ENCODE measurements at places on chromosomes 12 and 14.

DNA sequence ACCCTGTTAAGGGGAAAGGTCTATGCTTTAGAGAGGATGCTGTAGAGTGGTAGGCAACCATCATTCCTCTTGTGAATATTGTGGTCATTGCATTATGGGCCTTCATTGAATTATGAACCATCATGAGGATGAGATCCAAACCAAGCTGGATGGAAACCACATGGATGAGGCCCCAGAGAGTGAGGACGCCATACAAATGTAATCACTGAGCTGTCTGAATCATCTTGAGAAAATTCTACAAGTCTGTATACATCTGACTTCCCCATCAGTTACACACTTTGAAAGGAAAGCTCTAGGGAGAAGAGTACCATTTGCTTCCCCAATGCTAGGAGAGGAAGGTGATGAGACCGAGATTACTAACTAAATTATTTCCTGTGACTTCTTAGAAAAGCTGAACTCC lies 172.9 kb downstream of the CACNA1C start:
- no peak for DNase-seq

- DNase-seq: no peak
Measured at GRCh38 chr14:76698191-76698590, 63.1 kb upstream of the VASH1 start.

GRCh38 chr14:74265301-74265965 lies 26.2 kb downstream of the VSX2 start:
- no peak for DNase-seq

GRCh38 chr12:116121453-116121871 lies 156.0 kb downstream of the MED13L start:
- no peak for DNase-seq

GRCh38 chr12:1791104-1791841 lies 29.1 kb upstream of the LRTM2 start:
- peak; percentile 88 for DNase-seq

DNA sequence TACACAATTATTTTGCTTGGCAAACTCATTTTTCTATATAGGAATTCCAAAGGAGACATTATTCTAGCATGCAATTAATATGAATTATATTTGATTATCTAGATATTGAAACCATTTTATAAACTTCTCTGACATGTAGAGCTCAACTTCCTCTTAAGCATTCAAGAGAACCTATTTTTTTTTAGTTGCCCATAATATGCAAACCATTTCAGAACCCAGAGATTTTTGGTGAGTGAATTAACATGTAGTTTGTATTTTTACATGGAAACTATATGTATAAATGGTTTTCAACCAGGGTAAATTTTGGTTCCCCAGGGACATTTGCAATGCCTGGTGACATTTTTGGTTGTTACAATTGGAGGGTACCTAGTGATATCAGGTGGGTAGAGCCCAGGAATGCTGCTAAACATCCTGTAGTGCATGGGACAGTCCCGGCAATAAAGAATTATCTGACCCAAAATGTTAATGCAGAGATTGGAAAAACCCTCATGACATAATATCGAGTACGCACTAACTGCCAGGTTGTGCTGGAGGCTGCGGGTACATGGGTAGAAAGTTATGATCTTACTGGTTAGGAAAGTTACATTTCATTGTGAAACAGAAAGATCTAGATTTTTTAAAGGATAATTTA lies 338.9 kb upstream of the GARIN2 start:
- DNase-seq: no peak

DNA sequence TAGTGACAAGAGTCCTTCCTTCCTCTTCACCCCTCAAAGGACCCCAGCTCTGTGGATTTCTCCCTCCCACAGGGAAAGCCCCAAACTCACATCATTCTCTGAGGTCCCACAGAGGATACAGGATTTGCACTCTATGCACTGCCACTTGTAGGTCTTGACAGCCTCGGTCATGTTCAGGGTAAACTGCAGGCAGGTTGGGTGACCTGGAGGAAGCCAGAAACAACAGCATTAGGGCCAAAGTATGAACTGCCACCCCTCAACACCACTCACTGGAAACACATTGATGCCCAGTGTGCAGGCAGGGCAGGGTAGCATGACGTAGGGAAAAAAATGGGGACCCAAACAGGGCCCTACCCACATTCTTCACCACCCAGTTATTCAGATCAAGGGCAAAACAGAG lies 264.4 kb downstream of the DPF3 start:
- DNase-seq: no peak

GRCh38 chr12:85575120-85576096 lies 260.8 kb downstream of the RASSF9 start:
- peak; percentile 80 for DNase-seq

DNA sequence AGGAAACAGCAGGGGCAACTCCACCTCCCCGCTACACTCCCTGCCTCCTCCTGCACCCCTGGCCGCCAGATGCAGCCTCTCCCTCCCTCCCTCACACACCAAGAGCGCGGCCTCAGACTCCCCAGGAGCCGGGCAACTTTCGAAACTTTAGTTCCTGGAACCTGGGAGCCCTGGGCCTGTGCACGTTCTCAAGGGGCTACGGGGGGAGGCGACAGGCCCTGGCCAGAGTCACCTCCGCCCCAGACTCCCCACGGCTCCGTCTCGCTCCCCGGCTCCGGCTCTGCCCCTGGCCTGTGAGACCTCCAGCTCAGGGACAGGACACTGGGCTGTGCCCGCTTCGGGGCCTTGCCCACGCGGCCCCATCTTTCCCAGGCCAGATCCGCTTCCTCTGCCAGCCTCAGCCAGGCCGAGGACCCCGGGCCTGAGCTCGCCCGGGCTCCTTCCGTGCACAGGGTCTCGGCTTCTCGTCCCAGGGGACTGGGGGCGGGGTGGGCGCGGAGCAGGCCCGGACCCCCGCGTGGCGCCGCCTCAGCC lies 5.5 kb downstream of the AMN start:
- no peak for DNase-seq

DNA sequence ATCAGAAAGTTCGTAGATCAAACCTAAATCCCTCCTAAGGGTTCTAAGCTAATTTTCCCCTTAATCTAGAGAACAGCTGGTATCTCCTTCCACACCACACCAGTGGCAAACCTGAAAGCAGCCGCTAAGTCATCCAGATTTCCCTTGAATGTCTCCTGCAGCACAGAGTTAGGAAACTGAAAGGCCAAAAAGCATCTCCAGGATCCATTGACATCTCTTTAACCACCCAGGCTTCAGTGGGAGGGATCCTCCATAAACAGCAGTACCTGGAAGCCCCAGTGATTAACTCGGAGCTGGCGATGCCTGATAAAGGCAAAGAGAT lies 47.6 kb downstream of the CRACR2A start:
- DNase-seq: no peak

DNA sequence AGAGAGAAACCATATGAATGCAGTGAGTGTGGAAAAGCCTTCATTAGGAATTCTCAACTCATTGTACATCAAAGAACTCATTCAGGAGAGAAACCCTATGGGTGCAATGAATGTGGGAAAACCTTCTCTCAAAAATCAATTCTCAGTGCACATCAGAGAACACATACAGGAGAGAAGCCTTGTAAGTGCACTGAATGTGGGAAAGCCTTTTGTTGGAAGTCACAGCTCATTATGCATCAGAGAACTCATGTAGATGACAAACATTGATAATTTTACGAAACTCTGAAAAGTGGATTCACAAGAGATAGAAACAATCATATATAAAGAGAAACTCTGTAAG lies 22.9 kb downstream of the ZNF268 start:
- DNase-seq: no peak

Data from NAMALWA (cell line).